SK-N-SH (cell line): ENCODE measurements at places on chromosomes 11 and 22.

DNA sequence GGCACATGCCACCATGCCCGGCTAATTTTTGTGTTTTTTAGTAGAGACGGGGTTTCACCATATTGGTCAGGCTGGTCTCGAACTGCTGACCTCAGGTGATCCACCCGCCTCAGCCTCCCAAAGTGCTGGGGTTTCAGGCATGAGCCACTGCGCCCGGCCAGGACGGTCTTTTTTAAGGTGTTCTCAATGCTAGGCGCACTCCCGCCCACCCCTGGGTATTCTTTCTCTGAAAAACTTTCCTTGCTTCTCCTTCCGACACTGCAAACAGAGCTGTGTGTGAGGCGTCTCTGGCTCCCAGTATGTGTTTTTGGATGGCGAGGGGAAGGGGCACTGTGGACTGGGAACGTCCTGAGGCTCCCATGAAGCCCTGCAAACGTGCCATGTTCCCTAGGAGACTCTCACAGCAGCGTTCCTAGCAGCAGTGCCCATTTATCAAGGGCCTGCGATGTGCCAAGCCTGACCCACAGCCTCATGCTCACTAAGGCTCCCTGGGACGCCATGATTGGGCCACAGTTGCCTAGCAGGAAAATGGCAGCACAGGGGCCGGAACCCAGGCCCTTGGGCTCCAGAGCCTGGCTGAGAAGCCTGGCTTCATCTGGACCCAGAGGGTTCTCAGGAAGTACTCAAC lies 2.4 kb upstream of the RASL10A start:
- no peak for DNase-seq

GRCh38 chr11:74532501-74533246 lies 39.1 kb upstream of the LIPT2 start:
- DNase-seq = no peak

- no peak for DNase-seq
Measured at GRCh38 chr11:95734009-95734572, 55.5 kb downstream of the FAM76B start.

DNA sequence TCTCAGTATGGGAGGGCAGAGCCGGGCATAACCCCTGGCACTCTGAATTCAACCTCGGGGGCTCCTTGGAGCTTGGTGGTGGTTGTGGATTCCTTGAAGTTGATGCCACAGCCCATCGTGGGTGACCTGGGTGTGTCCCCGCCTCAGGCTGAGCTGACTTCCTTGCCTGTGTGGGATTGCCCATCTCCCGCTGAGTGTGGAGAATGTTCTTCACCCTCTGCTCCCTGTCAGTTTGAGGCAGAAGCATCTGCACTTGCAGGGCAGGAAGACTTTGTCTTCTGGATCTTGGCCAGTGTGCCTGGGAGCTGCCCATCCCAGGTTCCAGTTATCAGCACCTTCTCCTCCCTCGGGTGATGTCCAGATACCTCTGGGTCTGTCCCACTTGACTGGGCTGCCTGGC lies 25.3 kb downstream of the CD82 start:
- no peak for DNase-seq

GRCh38 chr22:48900327-48900597 lies 927.4 kb downstream of the BRD1 start:
- DNase-seq = no peak

- DNase-seq = peak; percentile 61
Measured at GRCh38 chr11:131579932-131580387, 209.5 kb downstream of the NTM start.

- DNase-seq = no peak
Measured at GRCh38 chr22:35960854-35961253, 67.8 kb downstream of the RBFOX2 start.

DNA sequence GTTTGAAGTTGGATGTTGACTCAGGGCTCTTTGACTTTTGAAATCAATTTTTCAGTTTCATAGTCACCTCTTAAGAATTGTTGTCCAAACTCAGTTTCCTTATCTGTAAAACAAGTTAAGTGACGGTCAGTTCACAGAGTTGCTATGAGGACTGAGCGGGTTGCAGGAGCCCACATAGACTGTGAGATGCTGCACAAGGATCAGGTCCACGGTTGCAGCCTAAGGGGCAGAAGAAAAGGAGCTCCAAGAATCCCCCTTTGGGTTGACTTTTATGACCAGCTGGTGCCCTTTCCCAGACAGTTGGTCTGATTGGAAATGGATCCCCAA lies 55.5 kb upstream of the TIMP3 start:
- no peak for DNase-seq
